Fibroblast of skin of left biceps (primary cell): ENCODE measurements at places on chromosomes 6 and 20.

DNA sequence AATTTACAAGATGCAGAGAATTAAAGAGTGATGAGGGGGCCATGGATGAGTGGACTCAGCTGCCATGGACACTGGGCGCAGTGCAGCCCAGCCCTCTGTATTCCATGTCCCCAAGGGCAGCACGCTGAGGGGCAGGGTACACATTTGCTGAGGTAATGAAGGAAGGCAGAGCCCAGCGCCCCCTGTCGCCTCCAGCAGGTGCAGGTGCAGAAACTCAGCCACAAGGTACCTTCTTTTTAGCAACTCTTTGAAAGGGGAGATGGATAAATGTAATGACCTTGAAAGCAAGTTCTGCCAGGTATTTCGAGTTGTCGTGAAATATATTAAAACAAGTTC lies 7.1 kb downstream of the CD93 start:
- DNase-seq = no peak

DNA sequence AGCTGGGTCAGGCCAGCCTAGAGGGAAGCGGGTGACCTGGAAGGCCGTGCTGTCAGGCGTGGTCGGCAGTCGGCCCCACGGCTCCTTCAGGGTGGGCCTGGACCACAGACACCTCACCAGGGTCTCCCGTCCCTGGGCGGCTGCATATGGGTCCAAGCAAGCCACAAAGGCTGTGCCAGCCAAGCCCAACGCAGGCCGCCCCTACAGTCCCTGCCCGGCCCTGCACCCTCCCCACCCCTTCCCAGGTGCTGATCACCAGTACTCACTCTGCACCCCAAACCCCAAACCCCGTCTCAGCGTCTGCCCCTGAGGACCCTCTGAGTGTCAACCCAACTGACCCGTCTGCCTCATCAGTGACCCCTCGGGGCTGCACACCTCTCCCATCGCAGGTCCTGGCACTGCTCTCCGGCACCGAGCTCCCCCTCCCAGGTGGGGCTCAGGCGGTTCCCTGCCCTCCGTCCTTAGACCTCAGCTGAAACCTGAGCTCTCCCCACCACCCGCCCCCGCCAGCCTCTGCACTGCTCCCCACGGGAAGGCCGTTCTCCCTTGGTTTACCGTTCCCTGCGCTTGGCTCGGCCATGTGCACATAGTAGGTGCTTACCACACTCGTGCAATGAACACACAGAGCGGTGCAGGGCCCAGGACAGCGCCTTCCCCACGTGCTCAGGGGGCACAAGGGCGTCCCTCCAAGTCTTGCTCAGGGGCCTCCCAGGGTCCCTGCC lies 1.5 kb upstream of the PPDPF start:
- DNase-seq = no peak

DNA sequence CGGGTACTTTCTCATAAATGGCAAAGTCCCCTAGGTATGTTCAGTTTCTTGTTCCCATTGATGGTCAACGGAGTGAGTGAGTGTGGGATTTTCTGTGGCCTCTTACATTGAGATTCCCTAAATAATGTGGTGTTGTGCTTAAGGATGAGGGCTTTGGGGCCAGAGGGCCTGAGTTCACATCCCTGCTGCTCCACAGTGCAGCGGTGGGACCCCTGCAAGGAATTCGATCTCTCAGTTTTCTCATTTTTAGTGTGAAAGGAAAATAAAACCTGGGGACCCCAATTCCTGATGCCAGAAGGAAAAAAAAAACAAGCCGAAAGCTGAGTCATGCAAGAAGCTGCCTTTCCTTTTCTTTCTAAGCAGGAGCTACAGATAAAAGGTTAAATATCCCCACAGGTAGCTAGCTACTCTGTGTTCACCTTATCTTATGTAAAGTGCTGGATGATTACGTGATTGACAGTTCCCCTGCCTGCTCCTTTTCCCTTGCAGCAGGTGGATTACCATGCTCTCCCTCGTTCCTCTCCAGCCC lies 120.2 kb upstream of the CLDN20 start:
- DNase-seq = no peak

- DNase-seq = no peak
Observed at GRCh38 chr6:137246791-137247202, 27.6 kb upstream of the IFNGR1 start.

DNA sequence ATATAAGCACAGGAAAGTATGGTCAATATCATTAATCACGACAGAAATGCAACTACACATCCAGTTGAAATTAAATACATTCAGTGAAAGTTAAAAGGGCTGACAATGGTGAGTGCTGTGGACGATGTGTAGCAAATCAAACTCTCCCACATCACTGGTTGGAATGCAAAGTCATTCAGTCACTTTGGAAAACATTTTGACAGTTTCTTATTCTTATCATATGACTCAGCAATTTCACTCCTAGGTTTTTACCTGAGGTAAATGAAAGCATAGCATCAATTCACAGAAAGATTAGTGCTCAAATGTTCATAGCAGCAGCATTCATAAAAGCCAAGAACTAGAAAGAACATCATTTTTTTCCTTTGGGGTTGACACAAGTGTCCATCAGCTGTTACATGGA lies 28.6 kb upstream of the SAMD5 start:
- DNase-seq = no peak

DNA sequence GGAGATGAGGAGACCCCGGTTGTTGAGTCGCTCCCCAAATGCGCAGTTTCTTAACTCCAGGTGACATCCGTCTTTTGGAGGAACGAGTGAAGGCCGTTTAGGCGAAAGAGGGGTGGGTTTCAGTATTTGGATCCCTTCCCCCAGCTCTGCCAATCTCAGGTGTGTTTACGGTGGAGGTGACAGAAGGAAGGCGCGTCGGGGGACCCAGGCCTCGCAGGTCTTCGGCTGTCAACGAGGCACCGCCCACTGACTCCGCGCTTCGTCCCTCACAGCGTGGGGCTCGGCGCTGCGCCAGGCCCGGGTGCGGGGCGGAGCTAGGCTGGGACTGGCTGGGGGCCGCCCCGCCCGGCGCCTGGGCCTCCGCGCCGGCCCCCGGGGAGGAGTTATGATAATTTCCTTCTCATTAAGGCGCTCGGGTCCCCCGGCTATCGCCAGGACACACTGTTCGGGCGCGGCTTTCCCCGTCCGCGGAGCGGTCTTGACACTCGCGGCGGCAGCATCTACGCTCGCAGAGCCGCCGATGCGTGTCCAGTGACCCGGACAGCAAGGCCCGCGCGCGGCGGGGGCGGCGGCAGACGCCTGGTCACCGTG lies at the start of gene TFAP2C:
TFAP2C (plus strand) TSS at position 434 of the 591 bp plus-strand sequence. CDS start 239 bp downstream, outside the sequence.
- peak; percentile 32 for DNase-seq

DNA sequence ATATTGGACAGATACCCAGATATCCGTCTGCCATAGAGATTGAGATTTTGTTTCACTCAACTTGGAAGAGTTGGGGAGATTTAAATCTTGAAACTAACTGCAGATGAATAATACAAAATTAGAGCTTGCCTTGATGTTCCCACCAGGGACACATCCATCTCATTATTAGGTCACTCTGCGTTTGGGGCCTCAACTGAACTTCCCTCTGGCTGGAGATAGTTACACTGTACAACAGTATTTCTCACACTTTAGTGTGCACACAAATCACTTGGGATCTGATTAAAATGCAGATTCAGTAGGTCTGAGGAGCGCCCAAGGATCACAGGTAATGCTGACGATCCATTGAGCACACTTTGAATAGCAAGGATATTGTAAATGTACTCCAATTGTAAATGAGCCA lies 35.0 kb upstream of the ADTRP start:
- DNase-seq = no peak

- no peak for DNase-seq
Observed at GRCh38 chr6:107641500-107641941, 151.6 kb downstream of the SOBP start.

- no peak for DNase-seq
Observed at GRCh38 chr20:34367155-34367554, 4.1 kb downstream of the ITCH start.

GRCh38 chr6:151265282-151265681 lies 25.5 kb downstream of the AKAP12 start:
- DNase-seq = no peak

DNA sequence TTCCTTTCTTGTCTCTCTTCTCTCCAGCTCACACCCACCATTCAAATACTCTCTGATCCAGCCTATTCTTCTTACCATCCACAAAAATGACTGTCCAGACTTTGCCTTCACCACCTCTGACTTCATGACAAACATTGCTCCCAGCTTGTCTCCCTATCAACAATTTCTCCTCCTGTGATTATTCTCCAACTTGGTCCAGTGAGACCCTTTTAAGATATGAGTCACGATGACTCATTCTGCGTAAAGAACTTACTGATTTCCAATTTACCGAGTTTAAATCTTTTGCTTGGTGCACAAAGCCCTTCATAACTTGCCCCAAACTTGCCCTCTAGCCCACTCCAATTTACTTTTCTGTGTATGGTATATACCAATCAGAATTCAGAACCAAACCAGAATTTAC lies 833.2 kb downstream of the MAFB start:
- no peak for DNase-seq
